Hematopoietic multipotent progenitor cell (in vitro differentiated cells): ENCODE measurements at places on chromosomes 16 and 17. TPM values are rescaled to one million over a fixed set of nuclear protein-coding genes. Genes with fewer than 3 reads are reported as not detected.

Gene KRTAP3-1
- total RNA-seq: not detected

Gene GLIS2
- total RNA-seq: under 0.01 TPM

Gene TBX6
- 2.2 TPM for total RNA-seq

Gene ENGASE
- total RNA-seq: 57.4 TPM

Gene SEPTIN12
- not detected for total RNA-seq

Gene MFAP4
- 3.2 TPM for total RNA-seq

Gene HOXB9
- total RNA-seq: under 0.01 TPM

Gene RAI1
- 23.2 TPM for total RNA-seq

Gene PSMD7
- 42.3 TPM for total RNA-seq

Gene BIRC5
- total RNA-seq: 5.9 TPM

Gene MEIOB
- 0.54 TPM for total RNA-seq

Gene MMP25
- 0.27 TPM for total RNA-seq

Gene TVP23C
- 22.1 TPM for total RNA-seq

Gene CSNK2A2
- 21.8 TPM for total RNA-seq

Gene KRT40
- total RNA-seq: not detected

Gene CCDC40
- total RNA-seq: 2.4 TPM

Gene NPIPB13
- 1.9 TPM for total RNA-seq

Gene SNX20
- total RNA-seq: 48.5 TPM

Gene JPH3
- not detected for total RNA-seq

Gene UNC13D
- total RNA-seq: 245 TPM

Gene PRSS22
- total RNA-seq: not detected

Gene GPR179
- under 0.01 TPM for total RNA-seq

Gene LCAT
- 3.5 TPM for total RNA-seq

Gene GSDMA
- not detected for total RNA-seq

Gene KCNJ12
- 14.5 TPM for total RNA-seq

Gene PSMB10
- 281 TPM for total RNA-seq

Gene MT2A
- 21.8 TPM for total RNA-seq

Gene OR1A1
- total RNA-seq: not detected

Gene ELMO3
- 1.6 TPM for total RNA-seq

Gene C16orf46
- 1.9 TPM for total RNA-seq

Gene CRYBA1
- not detected for total RNA-seq

Gene ST6GALNAC2
- 0.81 TPM for total RNA-seq

Gene SKAP1
- 4.8 TPM for total RNA-seq

Gene PPY
- 0.27 TPM for total RNA-seq

Gene LDAF1
- 83.7 TPM for total RNA-seq

Gene CFAP119
- total RNA-seq: 9.2 TPM

Gene RHBDL1
- 0.54 TPM for total RNA-seq

Gene TP53TG3C
- total RNA-seq: not detected

Gene PDE6G
- total RNA-seq: 14.8 TPM

Gene CTDNEP1
- total RNA-seq: 62.7 TPM

Gene RBFOX1
- total RNA-seq: not detected

Gene NEUROD2
- total RNA-seq: not detected

Gene WIPF2
- total RNA-seq: 4.6 TPM

Gene UMOD
- total RNA-seq: not detected

Gene SAMD14
- total RNA-seq: 1.1 TPM

Gene C17orf100
- total RNA-seq: 1.6 TPM

Gene CLEC3A
- total RNA-seq: not detected

Gene OR1F1
- total RNA-seq: not detected

Gene ELOB
- total RNA-seq: 263 TPM

Gene NAGLU
- total RNA-seq: 29.4 TPM

Gene KRT27
- not detected for total RNA-seq

Gene P2RX1
- total RNA-seq: 160 TPM

Gene ABCA10
- 0.27 TPM for total RNA-seq
